CD4-positive, alpha-beta T cell treated with Interleukin-17A for 4 hours (primary cell): ENCODE measurements at places on chromosomes 2 and 18.

GRCh38 chr2:237164474-237165042 lies 78.9 kb downstream of the COPS8 start:
- DNase-seq, result no peak

DNA sequence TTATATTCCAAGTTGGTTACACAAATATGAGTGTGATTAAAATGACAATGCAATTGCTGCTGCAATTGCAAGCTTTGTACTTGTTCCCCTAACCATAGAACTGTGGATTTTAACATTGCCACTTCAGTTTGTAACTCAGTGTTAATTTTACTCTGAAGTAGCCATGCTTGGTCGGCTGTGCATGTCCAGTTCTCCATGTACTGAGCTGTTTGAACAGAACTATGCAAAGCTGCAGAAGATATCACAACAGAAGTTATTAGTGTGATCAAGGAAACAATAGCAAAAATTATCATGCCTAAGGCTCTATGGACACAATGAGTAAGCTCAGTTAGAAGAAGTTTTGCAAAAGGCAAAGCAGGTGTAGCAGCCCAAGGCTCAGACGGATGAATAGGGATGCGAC lies 45.3 kb downstream of the CXCR4 start:
- DNase-seq, result no peak

- DNase-seq, result no peak
Measured at GRCh38 chr2:109423556-109424359, 190.0 kb downstream of the SEPTIN10 start.

- DNase-seq, result no peak
Measured at GRCh38 chr2:70985283-70985688, 6.9 kb downstream of the ANKRD53 start.

DNA sequence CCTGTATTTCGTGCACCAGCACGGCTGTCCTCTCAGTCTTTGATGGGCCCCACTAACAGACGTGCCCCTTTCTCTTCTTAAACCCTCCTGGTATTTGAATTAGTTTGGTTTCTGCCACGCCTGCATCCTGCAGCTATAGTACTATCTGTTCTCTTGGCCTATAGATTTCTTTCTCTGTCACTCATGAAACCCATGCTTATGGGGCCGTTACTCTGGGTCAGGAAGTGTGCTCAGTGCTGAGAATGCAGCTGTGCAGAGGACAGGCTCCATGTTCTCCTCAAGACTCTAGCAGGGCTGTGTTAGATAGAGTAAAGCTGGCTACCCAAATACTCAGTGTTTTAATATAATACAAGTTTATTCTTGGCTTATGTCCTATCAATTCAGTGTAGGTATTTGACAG lies 180.0 kb downstream of the INSIG2 start:
- DNase-seq, result no peak

GRCh38 chr2:231673348-231673770 lies 35.0 kb upstream of the PTMA start:
- DNase-seq, result no peak

GRCh38 chr18:54390838-54391237 lies 33.1 kb downstream of the C18orf54 start:
- DNase-seq, result no peak

- DNase-seq, result no peak
Measured at GRCh38 chr2:169011698-169012097, 19.4 kb downstream of the ABCB11 start.

DNA sequence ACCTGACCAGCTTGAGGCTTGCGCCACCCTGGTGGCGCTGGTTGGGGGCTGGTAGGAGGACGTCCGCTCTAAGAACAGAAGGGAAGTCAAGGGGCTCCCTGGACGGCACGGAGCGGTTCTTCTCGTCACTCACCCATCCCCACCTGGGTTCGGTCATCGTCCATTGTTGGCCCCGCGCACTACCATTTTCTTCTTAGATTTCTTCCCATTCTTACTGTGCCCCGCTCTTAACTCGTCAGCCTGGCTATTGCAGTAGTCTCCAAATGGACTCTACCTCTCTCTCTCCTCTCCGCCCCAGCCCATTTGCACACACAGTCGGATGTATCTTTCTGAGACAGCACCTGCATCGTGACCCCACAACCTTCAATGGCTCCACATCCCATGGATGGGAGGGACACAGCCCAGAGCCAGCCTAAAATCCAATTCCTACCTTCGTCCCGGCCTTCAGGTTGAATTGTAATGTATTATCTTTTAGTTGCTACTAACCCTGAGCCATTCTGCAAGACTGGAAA lies 814 bp upstream of the RAB1A start:
- DNase-seq, result no peak

- no peak for DNase-seq
Measured at GRCh38 chr2:172884336-172884735, 148.7 kb downstream of the RAPGEF4 start.

GRCh38 chr18:59873641-59874040 lies 26.2 kb upstream of the PMAIP1 start:
- DNase-seq, result no peak

DNA sequence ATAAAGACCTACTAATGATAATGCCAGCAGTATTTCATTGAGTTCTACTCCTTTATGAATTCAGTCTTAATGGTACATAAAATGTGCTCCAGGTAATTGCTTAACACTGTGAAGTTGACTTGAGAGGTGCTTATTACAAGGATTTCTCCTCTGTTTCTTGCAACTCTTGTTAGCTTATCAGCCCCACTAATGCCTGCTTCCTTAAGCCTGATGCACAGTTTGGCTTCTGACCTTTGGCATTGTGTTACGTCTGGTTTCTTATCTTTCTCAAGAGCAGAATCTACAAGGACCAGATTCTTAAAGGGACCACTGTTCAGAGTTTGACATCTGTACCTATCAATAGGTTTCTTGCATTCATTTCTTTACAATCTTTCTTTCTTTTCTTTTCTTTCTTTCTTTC lies 223.9 kb upstream of the CWC22 start:
- DNase-seq, result no peak

GRCh38 chr2:160365716-160366367 lies 127.8 kb downstream of the RBMS1 start:
- DNase-seq, result no peak

- DNase-seq, result no peak
Measured at GRCh38 chr2:236785611-236786057, 216.0 kb downstream of the ACKR3 start.

- no peak for DNase-seq
Measured at GRCh38 chr18:49525981-49526380, 35.9 kb upstream of the LIPG start.

DNA sequence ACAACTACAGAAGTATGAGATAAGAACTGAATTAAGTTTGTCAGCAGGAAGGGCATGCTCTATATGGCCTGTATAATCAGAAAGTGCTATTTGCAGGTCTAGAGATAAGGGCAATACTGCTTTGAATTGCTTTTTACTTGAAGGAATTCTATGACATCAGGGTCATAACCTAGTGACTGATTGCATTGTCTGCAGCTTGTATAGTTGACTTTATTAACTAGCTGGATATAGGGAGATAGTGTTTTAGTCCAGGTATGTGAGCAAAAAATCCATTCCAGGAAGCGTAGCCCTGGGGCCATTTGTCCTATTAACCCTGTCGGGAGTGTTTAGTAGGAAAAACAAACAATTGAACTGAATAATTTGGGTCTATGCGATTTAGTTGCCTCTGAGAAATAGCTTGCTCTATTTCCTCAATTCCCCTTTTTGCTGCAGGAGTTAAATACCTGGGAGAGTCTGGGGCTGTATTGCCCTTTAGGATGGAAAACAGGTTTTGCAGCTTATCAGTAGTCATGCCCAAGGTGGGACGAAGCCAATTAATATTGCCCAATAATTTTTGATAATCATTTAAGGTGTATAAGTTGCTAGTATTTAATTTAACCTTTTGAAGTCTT lies 30.0 kb downstream of the HTR2B start:
- DNase-seq, result no peak

DNA sequence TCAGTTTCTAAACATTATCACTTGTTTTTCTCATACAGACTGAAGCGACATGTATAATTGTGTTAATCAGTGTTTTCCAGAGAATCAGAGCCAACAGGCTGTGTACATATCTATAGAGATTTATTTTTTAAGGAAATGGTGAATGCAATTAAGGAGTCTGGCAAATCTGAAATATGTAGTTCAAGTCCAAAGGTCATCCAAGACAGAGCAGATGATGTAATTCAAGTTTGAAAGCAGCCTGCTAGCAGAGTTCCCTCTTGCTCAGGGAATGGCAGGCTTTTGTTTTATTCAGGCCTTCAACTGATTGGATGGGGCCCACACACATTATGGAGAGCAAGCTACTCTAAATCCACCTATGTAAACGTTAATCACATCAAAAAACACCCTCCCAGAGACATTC lies 282.6 kb downstream of the CBLN2 start:
- no peak for DNase-seq

DNA sequence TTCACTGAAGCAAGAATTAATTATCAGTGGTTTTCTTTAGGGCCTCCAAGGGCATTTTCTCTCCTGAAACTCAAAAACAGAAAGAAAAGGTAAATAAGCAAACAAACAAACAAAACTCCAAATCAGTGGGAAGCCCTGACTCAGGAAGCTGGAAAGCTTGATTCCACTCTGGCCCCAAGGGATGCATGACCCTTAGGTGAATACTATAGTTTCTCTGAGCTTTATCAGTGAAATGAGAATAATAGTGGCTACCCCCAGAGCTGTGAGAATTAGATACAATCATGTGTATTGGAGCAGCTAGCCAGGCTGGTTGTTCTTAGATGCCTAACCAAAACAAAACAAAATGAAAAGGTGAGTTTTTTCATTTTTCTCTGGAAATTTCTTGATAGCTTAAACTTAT lies 585.1 kb downstream of the CNTNAP5 start:
- no peak for DNase-seq

DNA sequence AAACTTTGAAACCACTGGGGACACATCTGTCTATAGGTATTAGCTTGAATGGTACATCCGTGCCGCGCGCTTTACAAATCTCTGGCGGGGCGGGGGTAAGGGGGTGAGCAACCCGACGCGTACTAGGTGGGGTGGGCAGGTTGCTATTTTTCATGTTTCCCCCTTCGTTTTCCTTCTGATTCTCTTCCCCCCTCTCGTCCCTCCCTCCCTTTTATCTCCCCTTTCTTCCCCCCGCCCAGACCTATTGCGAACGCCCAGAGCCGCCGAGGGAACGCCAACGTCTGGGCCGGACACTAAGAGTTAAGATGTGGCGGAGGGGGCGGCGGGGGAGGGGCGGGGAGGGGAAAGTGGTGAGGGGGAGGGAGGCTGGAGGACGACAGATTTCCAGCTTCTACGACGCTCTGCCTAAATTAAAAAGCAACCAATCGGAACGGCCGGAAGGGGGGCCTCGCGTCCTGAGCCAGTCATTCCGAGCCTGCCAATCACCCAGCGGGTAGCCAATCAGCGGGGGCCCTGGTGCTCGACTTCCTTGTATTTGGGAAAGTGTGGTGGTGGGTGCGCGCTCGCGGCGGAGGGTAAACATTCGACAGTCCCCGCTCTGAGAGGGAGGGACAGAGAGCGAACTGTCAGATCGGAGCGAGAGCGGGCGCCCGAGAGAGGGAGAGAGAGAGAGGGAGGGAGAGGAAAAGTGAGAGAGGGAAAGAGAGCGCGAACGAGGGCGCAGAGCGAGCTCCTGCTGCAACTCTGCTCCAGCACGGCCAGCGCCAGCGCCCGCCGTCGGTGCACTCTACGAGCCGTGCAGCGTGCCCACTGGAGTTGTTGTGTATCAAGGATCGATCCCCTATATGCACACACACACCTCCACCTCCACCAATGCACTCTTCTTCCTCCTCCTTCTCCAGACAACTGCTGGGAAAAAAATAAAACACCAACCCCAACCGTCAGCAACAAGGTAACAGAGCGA lies at the start of gene POU3F3:
POU3F3 (plus strand) TSS at position 582 of the 964 bp plus-strand sequence. CDS start 1,396 bp downstream, outside the sequence.
- DNase-seq, result peak; percentile 47

DNA sequence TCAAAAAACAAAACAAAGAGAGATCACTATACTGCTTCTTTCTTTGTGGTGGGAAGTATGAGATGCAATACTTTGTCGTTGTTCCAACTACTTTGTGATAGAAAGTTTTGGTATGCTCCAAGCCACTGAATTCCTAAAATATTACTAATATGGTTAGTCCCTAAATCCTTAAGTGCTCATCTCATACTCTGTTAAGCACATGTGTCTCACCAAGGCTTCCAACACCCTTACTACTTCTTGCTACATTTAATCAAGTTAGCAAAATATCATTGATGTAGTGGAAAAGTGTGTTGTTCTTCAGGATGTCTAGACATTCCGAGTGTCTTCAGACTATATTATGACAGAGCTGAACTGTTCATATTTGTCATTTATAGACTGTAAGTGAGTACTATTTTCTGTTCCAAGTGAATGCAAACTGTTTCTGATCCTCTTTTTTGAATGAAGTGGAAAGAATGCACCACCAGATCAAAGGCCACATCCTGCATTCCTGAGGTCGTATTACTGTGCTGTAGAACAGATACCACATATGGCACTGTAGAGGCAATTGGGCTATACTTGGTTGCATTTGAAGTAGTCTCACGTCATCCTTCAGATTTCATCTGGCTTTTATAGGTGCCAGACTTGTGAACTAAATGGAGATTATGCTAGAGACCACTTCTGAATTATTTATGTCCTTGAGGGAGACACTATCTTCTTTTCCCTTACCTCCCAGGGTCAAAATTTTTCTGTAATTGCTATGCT lies 298.4 kb upstream of the ZNF521 start:
- DNase-seq, result no peak

DNA sequence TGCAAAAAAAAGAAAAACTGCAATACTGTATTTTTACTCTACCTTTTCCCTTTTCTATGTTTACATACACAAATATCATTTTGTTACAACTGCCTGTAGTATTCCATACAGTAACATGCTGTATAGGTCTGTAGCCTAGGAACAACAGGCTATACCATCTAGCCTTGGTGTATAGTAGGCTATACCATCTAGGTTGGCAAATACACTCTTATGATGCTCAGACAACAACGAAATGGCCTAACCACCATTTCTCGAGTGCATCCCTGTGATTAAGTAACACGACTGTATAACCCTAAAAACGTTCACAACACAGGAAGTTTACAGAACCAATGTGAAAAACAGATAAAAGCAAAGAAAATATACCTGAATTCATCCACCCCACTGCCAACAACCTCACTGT lies 64.0 kb downstream of the MEMO1 start:
- DNase-seq, result no peak

DNA sequence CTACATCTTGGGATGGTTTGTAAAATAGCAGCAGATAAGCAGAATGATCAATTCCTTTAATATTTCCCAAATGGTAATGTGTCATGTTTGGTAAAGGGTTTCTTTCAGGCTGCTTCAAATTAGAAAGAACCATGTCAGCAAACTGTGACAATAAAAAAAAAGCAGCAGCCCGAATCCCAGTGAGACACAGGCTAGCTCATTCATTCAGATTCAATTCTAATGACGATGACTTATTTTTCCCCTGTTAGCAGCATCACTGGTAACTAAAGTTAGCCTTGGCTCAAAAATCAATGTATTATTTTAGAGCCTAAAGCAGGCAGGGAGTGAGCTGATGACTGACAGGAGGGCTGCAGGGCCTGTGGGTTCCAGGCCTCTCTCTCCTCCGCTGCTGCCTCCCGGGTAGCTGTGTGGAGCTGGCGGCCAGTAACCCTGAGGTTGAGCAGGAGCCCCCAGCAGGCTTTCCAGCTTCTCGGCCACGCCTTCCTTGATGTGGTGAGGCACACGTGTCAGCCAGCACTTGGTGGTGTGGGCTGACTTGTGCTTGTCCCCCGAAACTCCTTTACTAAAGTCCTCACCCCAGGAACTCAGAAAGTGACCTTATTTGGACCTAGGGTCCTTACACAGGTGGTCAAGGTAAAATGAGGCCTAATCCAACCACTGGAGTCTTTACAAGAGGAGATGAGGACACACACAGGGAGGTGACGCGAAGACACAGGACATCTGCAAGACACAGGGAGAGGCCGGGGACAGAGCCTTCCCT lies 120.5 kb upstream of the HS6ST1 start:
- DNase-seq, result no peak

GRCh38 chr18:75337348-75337747 lies 90.2 kb downstream of the SMIM21 start:
- no peak for DNase-seq
